ENCODE measurements at places on chromosomes 11 and 22.
A peak's percentile ranks its signal among the peaks of the same experiment; 100 is the strongest.

DNA sequence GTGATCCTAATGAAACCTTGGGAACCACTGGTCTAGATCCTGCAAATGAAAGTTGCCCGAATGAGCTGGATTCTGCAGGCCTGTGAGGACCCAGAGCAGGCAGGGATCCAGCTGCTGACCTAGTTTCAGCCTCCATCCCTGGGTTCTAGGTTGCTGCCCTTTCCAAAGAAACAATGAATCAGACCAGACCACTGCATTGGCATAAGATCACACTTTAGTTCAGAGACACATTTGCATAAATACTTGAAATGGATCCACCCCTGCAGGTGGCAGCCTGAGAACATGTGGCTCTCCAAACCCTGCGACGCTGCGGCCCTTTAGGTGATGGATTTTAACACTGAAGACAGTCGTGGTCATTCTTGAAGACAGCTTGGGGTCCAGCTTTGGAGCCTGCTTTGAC lies 23.7 kb downstream of the ADAMTS8 start:
- DNase-seq: no peak

DNA sequence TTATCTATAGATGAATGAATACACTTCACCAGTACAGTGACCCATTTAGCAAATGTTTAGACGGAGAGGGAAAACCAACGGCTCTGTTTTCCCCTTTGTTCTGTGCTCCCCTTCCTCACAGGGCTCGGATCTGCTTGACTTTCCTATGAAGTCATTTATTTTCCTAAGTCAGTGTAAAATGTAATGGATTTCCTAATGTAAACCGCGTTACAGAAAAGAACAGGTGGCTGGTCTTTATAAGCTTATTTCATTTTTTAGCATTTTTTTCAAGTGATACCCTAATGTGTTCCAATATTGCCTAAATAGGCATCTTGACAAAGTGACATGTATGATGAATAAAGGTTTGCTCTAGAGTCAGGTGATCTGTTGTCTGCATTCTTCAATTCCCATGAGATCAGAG lies 207.5 kb downstream of the PGR start:
- DNase-seq: no peak

DNA sequence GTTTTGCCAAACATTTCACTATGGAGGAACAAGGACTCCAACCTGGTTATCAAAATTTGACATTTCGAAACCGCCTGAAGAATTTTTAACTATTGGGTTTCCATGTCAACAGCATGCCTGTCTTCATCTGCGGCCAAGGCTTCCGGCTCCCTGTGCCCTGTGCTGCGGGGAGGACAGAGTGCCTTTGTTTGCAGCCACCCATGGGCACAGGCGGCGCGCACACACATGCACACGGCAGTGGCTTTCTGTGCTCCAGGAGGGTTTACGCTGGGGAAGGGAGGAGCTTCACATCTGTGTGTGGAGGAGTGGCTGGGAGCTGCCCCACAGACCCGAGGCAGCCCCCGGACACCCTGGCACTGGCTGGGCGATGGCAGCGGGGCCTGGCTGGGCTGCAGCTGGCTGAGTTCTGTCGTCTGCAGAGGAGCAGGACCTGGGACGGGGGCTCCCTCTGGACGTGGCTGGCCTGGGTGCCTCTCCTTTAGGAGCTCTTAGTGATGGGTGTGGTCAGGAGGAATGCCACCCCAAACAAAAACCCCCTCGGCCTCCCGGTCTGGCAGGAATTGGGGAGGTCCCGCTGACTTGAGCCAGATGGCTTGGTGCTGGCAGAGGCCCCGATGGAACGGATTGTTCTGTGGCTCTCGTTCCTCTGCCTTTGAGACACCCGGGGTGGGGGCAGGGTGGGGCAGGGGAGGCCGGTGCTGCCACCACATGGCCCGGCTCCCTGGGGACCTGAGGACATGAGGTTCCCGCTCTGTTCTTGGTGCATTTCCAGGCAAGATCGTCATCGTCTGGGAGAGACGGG lies 1290.9 kb downstream of the BRD1 start:
- DNase-seq: no peak

DNA sequence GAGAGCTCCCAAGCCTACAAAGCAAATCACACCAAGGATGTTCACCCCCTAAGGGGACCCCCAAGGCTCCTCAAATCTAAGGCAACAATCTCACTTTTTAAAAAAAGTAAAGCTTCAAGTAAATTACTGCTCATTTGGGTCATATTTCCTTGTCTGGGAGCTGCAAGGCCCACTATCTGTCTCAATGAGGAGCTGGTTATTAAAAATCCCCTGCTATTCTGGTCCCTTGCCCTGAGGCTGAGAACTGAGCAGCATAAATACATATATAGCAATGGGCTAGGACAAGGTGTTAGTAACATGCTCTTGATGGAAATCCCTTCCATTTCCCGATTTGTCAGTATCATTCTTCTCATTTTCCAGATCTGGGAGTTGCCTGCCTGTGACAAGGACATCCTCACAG lies 119.2 kb downstream of the ETS1 start:
- no peak for DNase-seq

DNA sequence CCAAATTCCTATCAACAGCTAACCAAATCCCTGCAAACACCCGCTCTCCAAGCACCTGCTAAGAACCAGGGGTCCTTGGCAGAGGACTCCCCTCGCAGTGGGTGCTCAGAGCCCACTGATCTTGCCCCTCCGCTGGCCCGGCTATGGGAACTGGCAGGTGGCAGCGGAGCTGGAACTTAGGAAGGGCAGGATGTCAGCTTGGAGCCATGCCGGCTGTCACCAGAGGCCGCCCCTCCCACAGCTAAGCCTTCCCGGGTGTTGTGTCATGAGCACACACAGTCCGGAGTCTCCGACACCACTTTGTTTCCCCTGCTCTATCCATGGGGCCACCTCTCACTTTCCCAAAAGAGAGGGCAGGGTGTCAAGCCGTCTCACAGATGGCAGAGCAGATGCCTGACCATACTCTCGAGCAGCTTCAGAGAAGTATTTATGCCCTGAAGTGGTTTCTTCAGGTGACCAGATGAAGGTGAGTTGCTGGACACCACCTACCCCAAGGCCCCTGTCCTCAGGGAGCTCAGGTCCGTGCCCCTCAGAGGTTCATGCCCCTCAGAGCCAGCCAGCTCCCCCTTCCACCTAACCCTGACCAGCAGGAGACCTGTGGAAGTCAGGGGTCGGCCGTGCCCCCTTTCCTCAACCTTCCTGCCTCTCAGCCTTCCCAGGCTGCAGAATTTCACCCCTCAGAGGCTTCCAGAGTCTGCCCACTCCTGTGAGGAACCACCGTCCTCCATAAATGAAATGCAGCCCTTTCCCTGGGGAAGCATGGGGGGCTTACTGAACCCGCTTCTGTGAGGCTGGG lies 545.7 kb upstream of the B3GAT1 start:
- DNase-seq: no peak

DNA sequence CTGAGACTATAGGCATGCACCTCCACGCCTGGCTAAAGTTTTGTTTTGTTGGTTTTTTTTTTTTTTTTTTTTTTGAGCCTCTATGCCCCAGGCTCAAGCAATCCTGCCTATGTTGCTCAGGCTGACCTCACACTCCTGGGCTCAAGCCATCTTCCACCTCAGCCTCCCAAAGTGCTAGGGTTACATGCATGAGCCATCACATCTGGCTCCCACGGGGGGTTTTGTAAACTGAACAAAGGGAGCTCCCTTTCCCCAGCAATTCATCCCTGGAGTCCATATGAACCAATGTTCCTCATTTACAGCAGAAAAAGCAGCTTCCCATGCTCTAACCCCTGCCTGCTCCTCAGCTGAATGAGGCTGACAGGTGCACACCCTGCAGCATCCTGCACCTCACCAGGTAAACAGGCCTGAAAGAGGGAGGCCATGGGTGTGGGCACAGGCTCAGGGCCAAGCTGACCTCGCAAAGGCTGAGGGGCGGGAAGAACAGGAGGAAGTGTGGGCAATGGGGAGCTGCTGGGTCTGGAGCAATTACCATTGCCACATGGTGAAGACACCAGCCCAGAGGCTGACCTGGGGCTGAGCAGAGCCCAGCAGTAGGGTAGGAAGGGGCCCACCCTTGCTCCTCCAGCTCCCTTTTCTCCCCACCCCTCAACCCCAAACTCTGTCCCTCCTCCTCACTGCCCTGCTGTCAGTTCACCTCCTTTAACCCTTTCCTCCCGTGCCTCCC lies 58.2 kb downstream of the RBX1 start:
- no peak for DNase-seq

DNA sequence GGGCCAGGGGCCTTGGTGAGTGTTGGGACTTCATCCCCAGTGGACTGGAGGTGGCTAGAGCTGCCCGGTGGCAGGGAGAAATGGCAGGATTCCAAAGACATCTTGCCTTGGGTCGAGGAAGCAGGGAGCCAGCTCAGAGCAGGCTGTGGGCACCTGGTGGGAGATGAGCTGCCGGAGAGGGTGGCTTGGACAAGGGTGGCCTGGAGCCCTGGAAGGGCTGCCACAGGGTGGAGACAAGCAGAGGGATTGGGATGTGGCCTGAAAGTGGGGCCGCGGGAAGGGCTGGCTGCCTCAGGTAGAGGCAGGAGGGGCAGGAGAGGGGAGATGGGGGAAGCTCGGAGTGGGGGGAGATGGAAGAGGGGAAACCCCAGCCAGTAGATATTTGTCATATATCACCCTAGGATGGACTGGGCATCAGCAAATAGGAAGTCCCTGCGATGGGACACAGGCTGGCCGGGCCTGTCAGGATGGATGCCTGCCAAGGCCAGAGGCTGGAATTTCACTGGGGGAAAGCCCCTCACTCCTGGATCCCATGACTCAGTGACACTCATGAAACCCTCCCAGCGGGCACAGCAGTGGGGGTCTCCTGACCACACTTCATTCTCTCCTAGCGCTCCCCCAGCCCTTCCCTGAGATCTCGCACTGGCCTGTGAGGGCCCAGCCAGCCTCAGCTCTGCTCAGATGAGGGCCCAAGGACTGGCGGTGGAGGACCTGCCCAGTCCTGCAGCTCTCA lies 72.0 kb upstream of the SHISAL1 start:
- DNase-seq: no peak

DNA sequence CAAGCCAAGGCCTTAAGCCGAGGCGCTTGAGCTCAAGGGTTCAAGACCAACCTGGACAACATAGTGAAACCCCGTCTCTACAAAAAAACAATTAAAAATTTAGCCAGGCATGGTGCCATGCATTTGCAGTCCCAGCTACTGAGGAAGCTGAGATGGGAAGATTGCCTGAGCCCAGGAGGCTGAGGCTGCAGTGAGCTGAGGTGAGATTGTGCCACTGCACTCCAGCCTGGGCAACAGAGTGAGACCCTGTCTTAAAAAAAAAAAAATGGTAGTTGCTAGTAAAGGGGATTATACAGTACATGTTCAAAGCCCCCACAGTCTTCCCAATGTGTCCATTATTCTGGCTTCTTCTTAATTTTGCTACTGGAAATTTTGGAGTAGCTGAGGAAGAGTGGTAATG lies 18.2 kb downstream of the CABIN1 start:
- DNase-seq: no peak

- DNase-seq: no peak
These were observed 10.2 kb upstream of the AMPD3 start for GRCh38 chr11:10444725-10445315.

DNA sequence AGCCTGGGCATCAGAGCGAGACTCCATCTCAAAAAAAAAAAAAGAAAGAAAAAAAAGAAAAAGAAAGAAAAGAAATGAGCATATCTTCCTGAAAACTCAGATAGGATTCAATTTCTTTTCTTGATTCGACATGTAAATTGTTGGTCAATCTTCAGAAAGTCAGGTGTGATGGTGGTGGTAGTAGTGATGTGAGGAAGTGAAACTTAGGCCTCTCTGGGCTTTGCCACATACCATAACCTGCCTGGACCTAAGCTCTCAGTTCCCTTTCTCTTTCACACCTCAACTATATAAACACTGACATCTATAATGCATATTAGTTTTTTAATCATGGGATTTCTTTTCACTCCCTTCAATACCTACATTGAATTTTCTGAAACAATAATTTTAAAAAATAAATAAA lies 98.0 kb upstream of the TBCEL start:
- DNase-seq: peak; percentile 87

DNA sequence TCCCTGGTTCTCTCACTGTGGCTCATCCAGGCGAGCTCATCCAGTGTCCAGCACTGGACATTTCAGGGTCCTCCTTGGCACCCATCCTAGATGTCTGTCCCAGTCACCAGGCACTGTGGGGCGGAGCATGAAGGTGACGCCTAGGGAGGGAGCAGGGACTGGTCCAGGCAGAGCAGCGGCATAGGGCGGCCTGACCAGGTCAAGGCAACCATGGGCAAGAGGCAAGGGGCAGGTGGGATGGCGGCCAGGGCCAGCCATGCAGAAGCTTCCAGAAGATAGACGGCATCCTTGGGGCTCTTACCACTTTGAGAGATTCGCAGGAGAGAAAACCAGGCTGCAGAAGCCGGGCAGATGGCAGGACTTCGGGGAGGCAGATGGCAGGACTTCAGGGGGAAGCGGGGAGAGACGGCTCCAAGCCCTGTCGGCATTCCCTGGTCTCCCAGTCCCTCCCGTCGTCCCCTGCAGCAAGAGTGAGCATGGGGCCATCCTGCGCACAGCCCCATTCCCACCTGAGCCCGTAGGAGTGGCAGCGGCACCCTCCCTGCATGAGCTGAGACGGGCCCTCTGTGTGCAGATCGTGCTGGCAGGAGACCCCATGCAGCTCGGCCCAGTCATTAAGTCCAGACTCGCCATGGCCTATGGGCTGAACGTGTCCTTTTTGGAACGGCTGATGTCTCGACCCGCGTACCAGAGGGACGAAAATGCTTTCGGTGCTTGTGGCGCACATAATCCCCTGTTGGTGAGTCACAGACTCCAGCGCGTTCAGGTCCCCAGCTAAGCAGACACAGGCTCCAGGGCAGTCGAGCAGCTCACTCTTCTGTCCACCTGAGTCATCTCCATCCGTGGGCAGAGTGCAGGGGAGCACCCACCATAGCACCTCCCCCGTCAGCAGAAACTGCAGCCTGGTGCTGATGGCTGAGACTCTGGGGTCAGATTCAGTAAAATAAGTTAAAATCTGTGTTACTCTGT lies 20.1 kb upstream of the PANX2 start:
- no peak for DNase-seq

DNA sequence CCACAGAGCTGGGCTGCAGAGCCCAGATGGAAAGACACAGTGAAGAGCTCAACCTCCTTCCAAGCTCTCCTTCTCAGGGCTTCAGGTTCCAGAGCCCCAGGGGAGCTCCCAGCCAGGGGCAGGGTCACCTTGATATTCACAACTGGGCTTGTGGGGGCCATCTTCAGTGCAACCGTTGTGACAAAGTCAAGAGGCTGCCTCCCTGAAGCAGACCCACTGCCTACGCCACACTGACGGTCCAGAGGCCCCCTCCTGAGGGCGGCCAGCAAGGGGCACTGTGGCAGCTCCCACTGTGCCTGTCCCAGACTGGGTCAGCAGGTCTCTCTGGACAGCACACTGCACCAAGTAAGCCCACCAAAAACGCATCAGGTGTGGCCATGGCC lies 84.1 kb downstream of the DGCR2 start:
- DNase-seq: no peak
